8988T (cell line): ENCODE measurements at places on chromosomes 5 and 9.

DNA sequence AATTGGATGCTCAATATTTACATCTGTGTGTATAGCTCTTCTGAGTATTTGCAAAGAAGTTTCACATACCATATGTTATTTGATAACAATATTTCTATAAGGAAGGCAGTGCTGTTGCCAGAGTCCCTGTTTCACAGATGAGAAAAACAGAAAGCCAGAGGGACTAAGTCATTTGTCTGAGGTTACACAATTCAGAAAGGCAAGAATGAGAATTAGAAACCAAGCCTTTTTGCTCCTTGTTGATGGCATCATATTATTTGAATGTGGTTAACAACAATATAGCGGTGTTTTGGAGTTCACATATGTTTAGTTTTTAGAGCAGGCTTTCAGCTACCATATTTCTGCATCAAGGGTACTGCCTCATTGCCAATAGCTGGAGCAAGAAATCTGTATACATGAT is 110.9 kb upstream of the PRLR start:
- no peak for DNase-seq

DNA sequence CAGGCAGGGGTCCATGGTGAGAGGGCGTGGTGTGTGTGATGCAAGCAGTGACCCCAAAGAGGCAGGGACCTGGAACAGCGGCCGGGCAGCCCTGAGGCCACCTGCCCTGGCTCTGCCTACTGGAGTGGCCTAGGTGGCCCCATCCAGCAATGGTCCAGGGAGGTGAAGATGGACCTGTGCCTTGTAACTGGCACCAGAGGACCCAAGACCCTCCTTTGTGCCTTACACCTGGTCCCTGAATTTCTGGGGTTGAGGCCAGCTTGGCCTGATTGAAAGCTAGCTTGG is 42.7 kb downstream of the PTGES start:
- DNase-seq = no peak

- DNase-seq = no peak
These were observed 654.6 kb downstream of the MTRR start for GRCh38 chr5:8523501-8523900.

DNA sequence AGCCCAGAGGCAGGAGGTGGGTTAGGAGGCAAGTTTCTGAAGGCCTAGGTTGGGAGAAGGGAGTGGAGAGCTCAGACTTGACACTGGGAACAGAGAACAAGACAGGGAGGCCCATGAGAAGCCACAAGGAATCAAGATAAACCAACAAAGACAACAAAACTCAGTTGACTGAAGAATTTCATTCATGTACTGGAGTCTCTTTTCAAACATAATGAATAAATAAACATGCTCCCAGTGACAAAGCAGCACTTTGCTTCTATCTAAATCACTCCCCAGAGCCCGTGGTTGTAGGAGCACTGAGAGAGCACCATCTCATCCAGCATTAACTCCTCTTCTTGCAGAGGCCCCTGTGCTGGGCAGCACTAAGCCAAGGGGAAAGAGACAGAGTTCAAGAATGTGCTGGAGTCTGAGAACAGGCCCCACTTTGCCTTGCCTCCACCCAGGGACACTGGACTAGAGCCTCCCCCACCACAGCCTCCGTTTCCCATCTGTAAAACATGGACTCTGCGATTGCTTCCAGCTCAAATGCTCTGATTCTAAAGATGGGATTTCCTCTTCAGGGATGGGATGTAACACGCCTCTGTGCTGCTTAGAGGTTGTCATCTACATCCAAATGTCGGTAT is 282.0 kb downstream of the SPOCK1 start:
- no peak for DNase-seq

GRCh38 chr5:57417971-57418370 is 64.6 kb downstream of the ACTBL2 start:
- DNase-seq = no peak

DNA sequence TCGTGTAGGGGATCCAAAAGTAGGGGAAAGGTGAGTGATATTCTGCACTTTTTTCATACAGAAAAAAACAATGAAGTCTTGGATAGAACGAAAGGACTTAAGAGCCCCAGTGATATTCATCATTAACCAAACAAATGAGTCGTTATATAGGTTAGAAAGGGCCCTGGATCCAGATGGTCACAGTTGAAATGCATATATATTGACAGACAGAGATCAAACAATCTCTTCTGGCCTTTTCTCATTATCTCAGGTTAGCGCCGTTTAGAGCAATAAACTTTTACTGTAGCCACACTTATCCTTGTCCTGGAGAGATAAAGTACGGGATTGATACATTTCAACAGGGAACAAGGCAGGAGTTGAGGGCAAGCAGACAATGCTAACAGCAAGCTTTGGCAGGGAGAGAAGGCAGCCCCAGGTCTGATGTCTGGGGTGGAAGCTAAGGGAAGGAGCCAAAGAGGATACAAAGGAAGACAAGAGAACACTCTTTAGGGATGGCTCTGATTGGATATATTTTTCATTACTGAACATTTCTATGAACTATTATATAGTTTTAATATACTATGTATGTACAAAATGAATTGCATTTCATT is 77.0 kb downstream of the LIFR start:
- DNase-seq = no peak

GRCh38 chr5:102286476-102286875 is 9.6 kb downstream of the SLCO4C1 start:
- DNase-seq = no peak
